A549 treated with ZK216348 at 1 μM for 4 hours (cell line): ENCODE measurements at places on chromosomes 2 and 18. TPM values are rescaled to one million over a fixed set of nuclear protein-coding genes. Genes with fewer than 3 reads are reported as not detected.

TBR1 gene
- not detected in 5 replicates for total RNA-seq

STPG4 gene
- not detected in 5 replicates for total RNA-seq

HOXD13 gene
- total RNA-seq, result 0.07 to 0.27 TPM (median 0.23 TPM) in 5 replicates

SEPTIN2 gene
- 212 to 286 TPM (median 265 TPM) in 5 replicates for total RNA-seq

EPG5 gene
- 3.7 to 4.9 TPM (median 4.6 TPM) in 5 replicates for total RNA-seq

TUBA4A gene
- 299 to 359 TPM (median 345 TPM) in 5 replicates for total RNA-seq

NABP1 gene
- 12.7 to 16.4 TPM (median 13.8 TPM) in 5 replicates for total RNA-seq
